ENCODE measurements at places on chromosomes 5 and 9. TPM values are rescaled to one million over a fixed set of nuclear protein-coding genes. Genes with fewer than 3 reads are reported as not detected.

Gene ACSL6
- total RNA-seq: 0.93 TPM

- no peaks in the 10 kb centered on the region for H3K4me1 ChIP-seq
- DNase-seq: no peak
- no peak overlapping the region for H3K27ac ChIP-seq
- H3K4me3 ChIP-seq: no peak overlapping the region
- no peaks in the 10 kb centered on the region for H3K36me3 ChIP-seq
These were observed 410.9 kb downstream of the BNC2 start for GRCh38 chr9:16459421-16460148.

DNA sequence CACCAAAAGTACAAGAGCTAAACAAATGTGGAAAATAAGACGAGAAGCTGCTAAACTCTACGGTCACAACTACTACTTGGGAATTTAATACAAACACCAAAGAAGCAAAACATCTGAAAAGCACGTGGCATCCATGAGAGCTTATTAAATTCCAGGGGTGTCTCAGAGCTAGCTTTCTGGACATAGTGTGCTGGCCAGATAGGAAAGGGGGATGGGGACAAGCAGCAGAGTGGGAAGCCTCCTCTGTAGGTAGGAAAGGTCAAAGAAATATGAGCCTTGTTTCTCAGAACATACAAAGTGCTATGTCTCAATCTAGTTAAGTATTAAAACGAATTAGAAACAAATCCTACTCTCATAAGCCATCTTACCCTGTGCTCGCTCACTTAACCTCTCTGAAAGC, 51.3 kb upstream of the GOLPH3 start:
- no peak for DNase-seq
- no peaks in the 10 kb centered on the region for H3K4me1 ChIP-seq
- H3K27me3 ChIP-seq: no peaks in the 10 kb centered on the region
- H3K27ac ChIP-seq: no peak overlapping the region
- H3K4me3 ChIP-seq: no peak overlapping the region

DNA sequence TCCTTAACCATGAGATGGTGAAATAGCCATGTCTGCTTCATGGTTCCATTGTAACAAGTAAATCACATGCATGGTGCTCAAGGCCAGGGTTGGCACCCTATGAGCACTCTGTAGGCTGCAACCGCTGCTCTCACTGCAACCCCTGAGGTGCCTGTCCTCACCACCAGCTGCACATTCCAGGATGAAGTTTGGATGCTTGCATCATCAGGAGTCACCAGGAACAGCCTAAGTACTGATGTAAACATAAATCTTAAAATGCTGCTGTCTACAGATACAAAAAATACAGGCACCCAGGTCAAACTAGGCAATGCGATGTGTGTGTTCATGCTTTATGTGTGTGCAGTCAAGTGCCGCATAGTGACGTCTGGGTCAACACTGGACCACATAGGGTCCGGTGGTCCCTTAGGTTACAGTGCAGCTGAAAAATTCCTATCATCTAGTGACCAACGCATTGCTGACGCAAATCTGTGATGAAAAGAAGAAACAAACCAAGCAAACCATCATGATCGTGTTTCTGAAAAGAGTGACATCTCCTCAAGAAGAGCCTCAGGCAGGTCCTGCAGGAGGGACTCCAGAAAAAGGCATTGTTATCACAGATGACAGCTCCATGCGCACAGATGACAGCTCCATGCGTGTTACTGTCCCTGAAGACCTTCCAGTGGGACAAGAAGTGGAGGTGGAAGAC, 234.8 kb downstream of the AUH start:
- no peak for DNase-seq
- no peaks in the 10 kb centered on the region for H3K36me3 ChIP-seq
- no peaks in the 10 kb centered on the region for H3K4me1 ChIP-seq
- H3K27ac ChIP-seq: no peak overlapping the region

- no peaks in the 10 kb centered on the region for H3K4me1 ChIP-seq
- DNase-seq: peak; percentile 69
- H3K4me3 ChIP-seq: no peak overlapping the region
These were observed 146.8 kb upstream of the IQGAP2 start for GRCh38 chr5:76256116-76256889.

Gene SLC35A4
- 78.1 TPM for total RNA-seq

GRCh38 chr9:120935383-120935857, 8.8 kb upstream of the TRAF1 start:
- peak overlapping the region; percentile 40 for H3K27ac ChIP-seq
- no peak overlapping the region for H3K4me3 ChIP-seq
- no peaks in the 10 kb centered on the region for H3K36me3 ChIP-seq
- peak; percentile 99 for DNase-seq
- H3K27me3 ChIP-seq: no peaks in the 10 kb centered on the region
- peaks cover 5% of the 10 kb centered on the region for H3K4me1 ChIP-seq

Gene GMCL2
- total RNA-seq: not detected

GRCh38 chr9:9920425-9921060, 692.3 kb downstream of the PTPRD start:
- H3K36me3 ChIP-seq: no peaks in the 10 kb centered on the region
- no peaks in the 10 kb centered on the region for H3K27me3 ChIP-seq
- H3K4me3 ChIP-seq: no peak overlapping the region

GRCh38 chr5:178274781-178275537, 42.4 kb upstream of the PHYKPL start:
- H3K4me1 ChIP-seq: no peaks in the 10 kb centered on the region
- H3K4me3 ChIP-seq: no peak overlapping the region
- DNase-seq: no peak
- H3K27me3 ChIP-seq: no peaks in the 10 kb centered on the region
- H3K27ac ChIP-seq: no peak overlapping the region

- peaks cover 6% of the 10 kb centered on the region for H3K4me1 ChIP-seq
- H3K36me3 ChIP-seq: no peaks in the 10 kb centered on the region
- no peaks in the 10 kb centered on the region for H3K27me3 ChIP-seq
- peak overlapping the region; percentile 52 for H3K27ac ChIP-seq
These were observed 73.1 kb downstream of the STK10 start for GRCh38 chr5:172114875-172115422.

Gene KCNV2
- not detected for total RNA-seq

Gene ST8SIA4
- total RNA-seq: 6.2 TPM

Gene SLC46A2
- not detected for total RNA-seq

DNA sequence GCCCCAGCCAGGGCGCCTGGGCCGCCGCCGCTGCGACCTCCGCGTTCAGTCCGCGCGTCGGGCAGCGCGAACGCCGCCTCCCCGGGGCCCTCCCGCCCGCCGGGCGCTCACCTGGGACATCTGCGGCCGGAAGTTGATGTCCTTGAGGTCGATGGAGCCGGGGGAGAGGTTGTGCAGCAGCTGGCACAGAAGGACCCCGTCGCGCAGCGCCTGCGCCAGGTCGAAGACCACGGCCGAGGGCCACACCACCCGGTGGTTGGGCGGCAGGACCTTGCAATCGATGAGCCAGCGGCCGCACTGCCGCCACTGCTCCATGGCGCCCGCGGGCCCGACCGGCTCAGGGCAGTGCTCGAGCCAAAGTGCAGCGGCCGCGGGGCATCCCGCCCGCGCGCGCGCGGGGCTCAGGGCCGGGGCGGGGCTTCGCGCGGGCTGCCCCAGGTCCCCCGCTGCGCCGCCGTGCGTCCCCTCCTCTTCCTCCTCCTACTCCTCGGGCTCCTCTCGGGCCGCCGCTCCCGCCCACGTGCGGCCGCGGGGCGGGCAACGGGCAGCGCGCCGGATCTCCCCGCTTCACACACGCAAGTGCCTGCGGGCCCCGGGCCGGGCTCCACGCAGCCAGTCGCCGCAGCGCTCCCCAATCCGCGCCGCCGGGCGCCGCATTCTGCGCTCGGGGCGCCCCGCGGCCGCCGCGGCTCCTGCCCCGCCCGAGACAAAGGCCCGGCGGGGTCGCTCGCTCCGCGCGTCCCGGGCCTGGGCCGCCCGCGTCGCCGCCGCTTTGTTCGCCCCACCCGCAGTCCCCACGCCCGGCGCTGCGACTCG, at the start of gene VAV2:
Gene VAV2 (minus strand): TSS at position 361 of the 816 bp plus-strand sequence. CDS start 46 bp downstream, at position 315.
- peak within 1 kb of the TSS; percentile 89 for H3K27ac ChIP-seq
- peak; percentile 69 for DNase-seq
- H3K4me3 ChIP-seq: peak within 1 kb of the TSS; percentile 59
- H3K36me3 ChIP-seq: no peaks in the 10 kb centered on the region

- DNase-seq: no peak
- no peaks in the 10 kb centered on the region for H3K4me1 ChIP-seq
- H3K27ac ChIP-seq: no peak overlapping the region
- no peak overlapping the region for H3K4me3 ChIP-seq
These were observed 717.8 kb downstream of the DTWD2 start for GRCh38 chr5:118270526-118270925.

DNA sequence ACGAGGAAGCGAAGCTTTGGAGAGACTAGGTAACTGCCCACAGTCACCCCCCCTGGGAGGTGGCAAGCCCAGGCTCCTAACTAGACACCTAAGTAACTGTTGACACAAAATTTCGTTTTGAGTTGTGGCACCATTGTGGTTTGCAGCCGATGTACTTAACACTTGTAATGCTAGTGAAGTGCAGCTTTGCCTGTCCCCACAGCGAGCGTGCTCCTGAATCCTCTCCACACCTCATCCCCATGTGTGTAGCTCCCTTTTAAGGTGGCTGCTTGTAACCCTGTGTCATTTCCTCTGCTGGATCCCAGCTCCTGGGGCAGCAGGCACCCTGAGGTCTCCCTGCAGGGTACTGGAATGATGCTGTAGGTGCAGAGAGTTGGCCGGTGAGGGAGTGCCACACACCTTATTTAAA, 114.9 kb downstream of the TRIO start:
- DNase-seq: no peak
- H3K27me3 ChIP-seq: no peaks in the 10 kb centered on the region
- no peaks in the 10 kb centered on the region for H3K36me3 ChIP-seq
- no peaks in the 10 kb centered on the region for H3K4me1 ChIP-seq
- no peak overlapping the region for H3K27ac ChIP-seq

Gene MCIDAS
- total RNA-seq: 0.13 TPM

GRCh38 chr5:180689775-180690174, 40.4 kb upstream of the FLT4 start:
- H3K27ac ChIP-seq: no peak overlapping the region
- H3K36me3 ChIP-seq: no peaks in the 10 kb centered on the region
- DNase-seq: no peak
- H3K27me3 ChIP-seq: no peaks in the 10 kb centered on the region

Gene PRR16
- 1.2 TPM for total RNA-seq

Gene F12
- total RNA-seq: 14.7 TPM

DNA sequence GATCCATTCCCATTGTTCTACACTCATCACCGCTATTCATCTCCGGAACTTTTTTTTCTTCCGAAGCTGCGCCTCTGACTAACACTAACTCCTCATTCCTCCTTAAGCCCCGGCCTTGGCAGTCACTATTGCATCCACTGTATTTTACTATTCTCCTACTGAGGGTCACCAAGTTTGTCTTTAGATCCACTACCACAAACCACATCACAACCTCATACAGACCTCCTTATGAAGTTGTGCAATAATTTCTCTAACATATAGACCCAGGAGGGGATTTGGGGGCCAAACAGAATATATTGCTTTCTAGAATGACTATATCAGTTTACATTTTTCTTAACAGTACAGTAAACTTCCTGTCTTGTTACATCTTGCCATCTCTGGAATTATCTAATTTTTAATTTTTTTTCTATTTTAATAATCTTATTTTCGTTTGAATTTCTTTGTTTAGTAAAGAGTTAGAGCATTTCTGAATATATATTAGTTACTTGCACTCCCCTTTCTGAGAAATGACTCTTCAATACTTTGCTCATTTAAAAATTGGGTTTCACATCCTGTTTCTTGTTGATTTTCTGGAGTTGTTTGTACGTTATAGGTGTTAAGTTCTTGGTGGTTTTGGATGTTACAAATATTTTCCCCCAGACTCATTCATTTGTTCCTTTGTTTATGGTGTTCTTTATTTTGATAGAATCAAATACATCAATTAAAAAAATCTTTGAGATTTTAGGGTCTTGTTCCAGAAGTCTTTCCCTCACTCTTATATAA, 37.1 kb downstream of the DMRT2 start:
- no peak overlapping the region for H3K4me3 ChIP-seq
- no peak overlapping the region for H3K27ac ChIP-seq
- H3K36me3 ChIP-seq: no peaks in the 10 kb centered on the region
- no peaks in the 10 kb centered on the region for H3K4me1 ChIP-seq

- H3K36me3 ChIP-seq: no peaks in the 10 kb centered on the region
- H3K27me3 ChIP-seq: no peaks in the 10 kb centered on the region
- H3K27ac ChIP-seq: no peak overlapping the region
- no peaks in the 10 kb centered on the region for H3K4me1 ChIP-seq
- DNase-seq: no peak
These were observed 153.9 kb downstream of the ARRDC3 start for GRCh38 chr5:91229031-91229727.

Gene CDC25C
- 4.3 TPM for total RNA-seq

GRCh38 chr5:33558489-33558888, 117.7 kb downstream of the TARS1 start:
- H3K4me1 ChIP-seq: no peaks in the 10 kb centered on the region
- no peaks in the 10 kb centered on the region for H3K36me3 ChIP-seq
- DNase-seq: no peak

Gene KCNIP1
- total RNA-seq: 0.24 TPM

Gene ANKRD55
- total RNA-seq: not detected

DNA sequence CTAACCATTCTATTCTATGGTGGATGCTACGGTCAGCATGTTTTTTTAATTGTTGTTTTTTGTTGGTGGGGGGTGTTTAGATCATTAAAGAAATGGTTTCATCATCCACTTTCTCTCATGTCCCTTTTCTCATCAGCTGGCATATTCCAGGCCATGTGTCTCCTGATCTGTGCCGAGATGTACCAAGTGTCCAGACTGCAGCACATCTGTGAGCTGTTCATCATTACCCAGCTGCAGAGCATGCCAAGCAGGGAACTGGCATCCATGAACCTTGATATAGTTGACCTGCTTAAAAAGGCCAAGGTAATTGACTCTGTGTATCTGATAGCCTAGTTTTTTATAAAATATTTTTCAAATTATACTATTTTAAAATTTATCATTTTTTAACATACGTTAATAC, 38.9 kb downstream of the GLRX start:
- no peaks in the 10 kb centered on the region for H3K27me3 ChIP-seq
- DNase-seq: no peak
- H3K4me1 ChIP-seq: no peaks in the 10 kb centered on the region
- no peak overlapping the region for H3K27ac ChIP-seq
- H3K36me3 ChIP-seq: no peaks in the 10 kb centered on the region
- H3K4me3 ChIP-seq: no peak overlapping the region
